ENCODE measurements at places on chromosomes 5 and 9. TPM values are rescaled to one million over a fixed set of nuclear protein-coding genes. Genes with fewer than 3 reads are reported as not detected.
A peak's percentile ranks its signal among the peaks of the same experiment; 100 is the strongest.

DNA sequence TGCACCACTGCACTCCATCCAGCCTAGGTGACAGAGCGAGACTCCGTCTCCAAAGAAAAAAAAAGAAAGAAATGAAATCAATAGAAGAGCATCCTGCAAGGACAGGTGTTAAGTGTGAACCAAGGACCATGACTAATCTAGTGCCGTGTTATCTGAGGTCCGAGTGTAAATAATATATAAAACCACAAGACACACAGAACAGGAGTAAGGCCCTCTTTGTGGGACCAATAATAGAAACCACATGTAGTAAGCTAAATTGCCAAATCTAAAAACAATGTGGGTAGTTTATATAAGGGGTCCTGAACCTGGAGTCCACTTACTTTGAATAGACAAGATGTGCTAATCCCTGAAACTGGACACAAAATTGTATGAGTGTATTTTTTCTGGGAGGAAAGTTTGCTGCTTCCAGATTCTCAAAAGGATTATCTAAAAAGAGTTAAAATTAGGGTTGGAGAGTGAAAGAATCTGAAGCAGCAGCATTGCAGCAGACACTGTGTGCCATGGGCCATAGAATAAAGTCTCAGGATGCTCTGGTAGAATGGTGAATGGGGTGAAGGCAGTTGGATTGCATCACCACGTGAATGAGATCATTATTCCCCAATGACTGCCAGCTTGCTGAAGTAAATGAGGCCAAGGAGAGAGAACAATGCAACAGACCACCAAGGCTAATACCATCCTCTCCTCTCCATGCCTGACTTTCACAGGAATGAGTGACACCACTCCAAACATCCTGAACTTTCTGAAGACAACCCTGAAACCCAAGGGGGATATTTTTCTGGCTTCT lies 222.7 kb downstream of the DCP2 start:
- no peak for DNase-seq

DNA sequence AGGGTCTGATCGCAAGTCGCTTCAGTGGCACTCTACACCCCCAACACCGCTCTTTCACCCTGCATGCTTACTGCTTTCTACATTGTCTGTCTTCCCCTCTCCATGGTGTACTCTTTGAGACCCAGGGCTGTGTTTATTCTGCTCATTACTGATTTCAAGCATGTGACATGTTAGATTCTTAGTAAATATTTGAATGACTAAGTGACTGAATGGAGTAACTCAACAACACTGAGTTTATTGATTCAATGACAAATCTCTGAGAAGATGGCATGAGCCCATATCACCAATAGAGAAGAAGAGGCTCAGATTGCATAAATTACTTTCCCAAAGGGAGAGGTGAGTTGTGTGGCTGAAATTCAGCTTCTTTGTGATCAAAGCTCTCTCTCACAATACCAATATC lies 89.7 kb upstream of the OSMR start:
- DNase-seq: no peak

DNA sequence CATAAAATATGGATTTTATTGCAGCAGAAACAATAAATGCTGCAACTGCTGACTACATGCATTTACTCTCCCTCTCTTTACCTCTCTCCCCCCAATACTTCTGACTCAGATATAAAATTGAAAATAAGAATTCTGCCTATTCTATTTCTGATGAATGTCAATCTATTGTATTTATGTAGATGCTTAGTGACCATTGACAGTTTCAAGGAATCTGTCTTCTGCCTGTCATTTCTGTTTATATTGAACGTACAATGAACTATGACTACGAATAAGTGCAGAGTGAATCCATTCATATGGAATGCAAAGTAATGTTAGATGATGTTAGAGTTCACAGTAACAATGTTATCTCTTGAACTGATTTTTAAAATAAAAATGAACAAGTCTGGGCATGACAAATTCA lies 898 bp downstream of the CDH10 start:
- DNase-seq: no peak

DNA sequence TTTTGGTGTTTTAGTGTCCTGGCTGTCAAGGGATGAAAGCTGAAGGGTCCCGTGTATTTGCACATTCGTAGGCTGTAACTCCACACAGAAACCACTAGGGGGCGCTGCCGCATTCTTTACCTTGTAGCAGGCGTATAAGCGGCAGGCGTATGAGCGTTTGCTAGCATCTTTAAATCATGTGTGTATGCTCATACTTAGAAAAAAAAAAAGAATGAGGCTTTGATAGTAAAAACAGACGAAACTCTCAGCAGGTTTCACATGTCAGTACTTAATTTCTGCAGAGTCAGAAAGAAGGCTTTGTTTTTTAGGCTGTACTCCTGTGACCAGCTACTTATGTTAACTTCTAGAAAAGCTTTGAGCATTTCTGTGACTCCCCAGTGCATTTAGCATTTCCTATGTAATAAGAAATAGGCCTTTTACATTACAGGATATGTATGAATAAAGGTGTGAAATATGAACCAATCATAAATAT lies 218.8 kb upstream of the ADAMTSL1 start:
- peak; percentile 58 for DNase-seq

DNA sequence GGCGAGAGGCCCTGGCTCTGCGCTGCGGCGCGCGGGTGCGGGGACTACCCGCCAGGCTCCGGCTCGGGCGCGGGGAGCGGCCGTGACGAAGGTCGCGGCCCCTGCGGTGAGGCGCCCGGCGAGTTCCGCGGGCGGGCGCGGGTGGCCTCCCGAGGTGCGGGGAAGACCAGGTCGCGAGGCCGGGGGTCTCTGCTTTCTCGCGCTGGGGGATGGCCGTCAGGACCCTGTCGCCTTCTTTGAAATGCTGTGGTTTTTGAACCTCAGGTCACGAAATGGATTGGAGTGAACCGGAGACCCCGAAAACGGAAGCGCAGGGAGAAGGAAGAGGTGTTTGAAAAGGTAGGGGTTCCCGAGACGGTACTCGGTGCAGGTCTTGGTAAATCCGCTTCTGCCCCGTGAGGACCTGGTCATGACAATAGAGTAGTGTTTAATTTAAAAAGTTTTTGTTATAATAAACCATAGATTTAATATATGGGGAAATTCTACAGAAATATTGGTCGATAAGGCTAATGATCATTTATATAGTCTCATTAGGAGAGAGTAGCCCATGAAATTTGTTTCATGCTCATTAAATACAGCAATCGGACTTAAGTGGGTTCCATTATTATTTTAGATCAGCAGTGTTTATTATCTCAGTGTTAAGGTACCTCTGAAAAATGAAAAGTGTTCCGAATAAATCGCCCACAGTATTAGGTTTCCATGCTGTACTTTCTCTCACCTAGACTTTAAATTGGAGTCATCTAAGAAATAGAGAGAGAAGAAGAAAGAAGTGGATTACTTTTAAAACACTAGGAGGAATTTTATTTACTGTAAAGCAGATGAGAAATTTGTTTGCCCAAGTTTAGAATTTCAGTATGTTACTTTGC lies 279.0 kb downstream of the AOPEP start:
- no peak for DNase-seq

DNA sequence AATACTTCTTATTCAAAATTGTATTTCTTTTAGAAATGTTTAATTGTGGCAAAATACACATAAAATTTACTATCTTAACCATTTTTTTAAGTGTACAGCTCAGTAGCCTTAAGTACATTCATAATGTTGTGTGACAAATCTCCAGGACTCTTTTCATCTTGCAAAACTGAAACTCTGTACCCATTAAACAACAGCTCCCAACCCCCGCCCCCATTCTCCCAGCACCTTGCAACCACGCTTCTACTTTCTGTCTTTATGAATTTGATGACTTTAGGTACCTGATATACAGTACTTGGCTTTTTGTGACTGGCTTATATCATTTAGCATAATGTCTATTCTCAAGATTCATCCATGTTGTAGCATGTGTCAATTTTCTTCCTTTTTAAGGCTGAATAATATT lies 2.8 kb upstream of the IL5 start:
- DNase-seq: no peak

Gene FOXD4L4
- 0.41 TPM for total RNA-seq

Gene PLAC8L1
- 0.82 TPM for total RNA-seq

Gene ABL1
- total RNA-seq: 21.6 TPM

Gene SYNPO
- total RNA-seq: 3.7 TPM

Gene EQTN
- 1.6 TPM for total RNA-seq

Gene MIGA2
- 12.6 TPM for total RNA-seq
